ENCODE measurements at places on chromosomes 16 and 17.

DNA sequence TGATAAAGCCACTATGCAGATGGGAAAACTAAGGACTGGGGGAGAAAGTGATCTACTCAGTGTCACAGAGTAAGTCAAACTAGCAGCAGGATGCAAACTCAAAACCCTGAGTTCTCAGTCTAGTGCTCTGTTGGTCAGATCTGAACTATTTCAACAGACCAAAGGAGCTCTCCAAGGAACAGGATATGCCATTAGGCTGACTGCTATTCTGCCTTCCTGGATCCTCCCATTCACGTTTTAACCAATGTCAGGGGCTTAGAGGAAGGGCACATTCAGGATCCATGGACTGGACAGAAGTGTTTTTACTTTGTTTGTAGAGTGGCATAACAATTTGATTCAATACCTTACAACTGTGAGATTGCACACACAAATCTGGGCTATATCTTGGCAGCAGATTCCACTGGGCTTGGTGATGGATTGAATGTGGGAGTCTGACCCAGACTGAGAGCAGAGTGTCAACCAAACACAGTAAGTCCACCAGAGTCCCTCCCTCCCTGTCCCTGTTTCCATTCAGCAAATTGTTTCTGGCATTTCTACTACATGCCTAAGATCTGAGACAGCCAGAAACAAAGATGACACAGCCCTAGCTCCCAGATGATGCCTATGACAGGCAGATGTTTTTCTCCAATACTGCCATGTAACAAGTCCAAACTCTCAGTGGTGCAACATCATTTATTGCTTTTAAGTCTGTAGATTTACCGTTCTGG is 337.8 kb upstream of the CDH5 start:
- DNase-seq, result no peak

DNA sequence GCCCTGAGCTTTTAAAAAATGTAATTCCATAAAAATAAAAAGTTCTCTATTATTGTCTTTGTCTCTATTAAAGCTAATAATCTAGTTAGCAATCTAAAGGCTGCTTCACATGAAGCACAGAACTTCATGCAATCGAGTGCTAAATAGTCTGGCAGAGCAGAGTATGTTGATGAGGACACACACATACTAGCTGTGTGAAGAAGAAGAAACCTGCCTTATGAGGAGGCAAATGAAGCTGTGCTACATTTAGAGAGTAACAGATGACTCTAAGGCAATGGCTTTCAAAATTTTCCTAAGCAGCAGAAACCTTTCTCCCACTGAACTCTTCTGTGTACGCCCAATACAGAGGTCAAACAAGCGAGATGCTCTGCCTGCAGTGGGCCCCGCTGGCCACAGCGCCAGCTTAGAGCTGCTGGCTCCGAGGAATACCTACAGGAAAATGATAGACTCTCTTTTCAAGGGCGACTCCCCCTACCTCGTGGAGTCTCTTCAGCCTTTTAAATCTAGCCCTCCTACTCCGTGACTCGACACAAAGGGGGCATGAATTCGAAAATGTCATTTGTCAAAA is 39.2 kb downstream of the GNA13 start:
- DNase-seq, result no peak

- DNase-seq, result peak; percentile 22
These were observed 609 bp upstream of the ZNF750 start for GRCh38 chr17:82840431-82840831.

GRCh38 chr17:28473542-28473941 is at the start of gene SLC13A2:
TSS of gene SLC13A2 (plus strand) at chr17:28473644. CDS start at chr17:28473713, 69 bp downstream.
- DNase-seq, result no peak

GRCh38 chr16:67255553-67256221 is 6.9 kb downstream of the SLC9A5 start:
- no peak for DNase-seq

- no peak for DNase-seq
These were observed 434 bp downstream of the CEMP1 start for GRCh38 chr16:2530629-2531318.

DNA sequence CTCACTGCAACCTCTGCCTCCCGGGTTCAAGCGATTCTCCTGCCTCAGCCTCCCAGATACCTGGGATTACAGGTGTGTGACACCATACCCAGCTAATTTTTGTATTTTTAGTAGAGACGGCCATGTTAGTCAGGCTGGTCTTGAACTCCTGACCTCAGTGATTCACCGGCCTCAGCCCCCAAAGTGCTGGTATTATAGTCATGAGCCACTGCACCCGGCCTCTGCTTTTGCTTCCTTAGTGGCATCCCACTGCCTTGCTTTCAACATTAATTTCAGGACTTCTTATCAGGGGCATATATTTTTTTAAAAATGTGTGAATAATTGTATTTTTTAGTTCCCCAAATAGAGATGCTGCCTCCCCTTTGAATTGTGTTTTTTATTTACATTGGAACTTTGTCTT is 98.8 kb downstream of the SYCE1L start:
- no peak for DNase-seq

- no peak for DNase-seq
These were observed 26.8 kb upstream of the FBXO47 start for GRCh38 chr17:38994026-38994425.

GRCh38 chr17:59607817-59608403 is 11.8 kb upstream of the CLTC start:
- DNase-seq, result no peak

DNA sequence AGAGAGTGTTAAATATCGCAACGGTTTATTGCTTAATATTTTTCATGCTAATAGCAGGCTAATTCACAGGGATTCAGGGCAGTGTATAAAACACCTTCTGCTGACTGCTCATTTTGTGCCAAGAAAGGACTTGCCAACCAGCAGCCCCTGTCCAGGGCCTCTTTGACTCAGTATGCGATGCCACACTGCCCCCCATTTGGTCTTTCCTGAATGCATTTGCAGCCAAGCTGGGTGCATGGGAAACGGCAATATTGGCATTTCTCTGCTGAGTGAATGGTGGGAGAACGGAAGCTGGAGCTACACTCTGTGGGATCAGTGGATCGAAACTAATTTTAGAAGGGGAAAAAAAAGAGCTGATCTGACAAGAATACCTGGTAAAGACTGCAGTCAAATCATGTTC is 152.9 kb upstream of the C16orf82 start:
- DNase-seq, result peak; percentile 23

GRCh38 chr16:84911486-84912216 is 91.9 kb downstream of the CRISPLD2 start:
- DNase-seq, result no peak

GRCh38 chr17:59498530-59499307 is 66.7 kb upstream of the DHX40 start:
- DNase-seq, result peak; percentile 80

DNA sequence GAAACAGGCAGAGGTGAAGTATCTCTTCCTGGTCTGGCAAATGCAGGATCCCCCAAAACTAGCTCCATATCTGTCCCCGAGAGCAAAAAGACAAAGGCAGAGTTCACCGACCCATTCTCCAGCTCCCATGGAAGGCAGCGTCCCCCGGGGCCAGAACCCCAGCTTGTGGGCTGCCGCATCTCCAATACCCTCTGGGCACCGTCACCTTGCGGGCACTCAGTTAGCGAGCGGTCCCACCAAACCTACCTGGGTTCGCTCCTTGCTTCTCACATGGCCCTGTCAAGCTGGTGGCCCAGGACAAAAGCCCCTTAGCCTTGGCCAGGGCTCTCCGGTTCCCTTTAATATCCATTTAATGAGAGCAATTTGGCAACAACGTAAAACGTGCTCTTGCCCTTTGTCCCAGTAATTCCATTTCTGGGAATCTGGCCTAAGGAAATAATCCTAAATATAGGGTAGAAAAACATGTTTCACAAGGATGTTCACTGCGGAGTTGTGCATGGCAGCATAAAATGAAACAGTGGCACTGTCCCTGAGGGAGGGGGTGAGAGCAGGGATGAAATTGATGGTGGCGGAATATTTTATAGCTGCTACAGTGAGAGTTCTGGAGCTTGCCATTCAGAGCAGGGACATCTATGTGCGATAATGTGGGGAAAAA is 157.1 kb downstream of the CMIP start:
- DNase-seq, result no peak

GRCh38 chr16:22123146-22123545 is 30.8 kb downstream of the VWA3A start:
- no peak for DNase-seq

GRCh38 chr16:57572978-57573728 is 30.7 kb downstream of the ADGRG5 start:
- DNase-seq, result no peak

- DNase-seq, result no peak
These were observed 19.6 kb downstream of the BEAN1 start for GRCh38 chr16:66446737-66447136.

DNA sequence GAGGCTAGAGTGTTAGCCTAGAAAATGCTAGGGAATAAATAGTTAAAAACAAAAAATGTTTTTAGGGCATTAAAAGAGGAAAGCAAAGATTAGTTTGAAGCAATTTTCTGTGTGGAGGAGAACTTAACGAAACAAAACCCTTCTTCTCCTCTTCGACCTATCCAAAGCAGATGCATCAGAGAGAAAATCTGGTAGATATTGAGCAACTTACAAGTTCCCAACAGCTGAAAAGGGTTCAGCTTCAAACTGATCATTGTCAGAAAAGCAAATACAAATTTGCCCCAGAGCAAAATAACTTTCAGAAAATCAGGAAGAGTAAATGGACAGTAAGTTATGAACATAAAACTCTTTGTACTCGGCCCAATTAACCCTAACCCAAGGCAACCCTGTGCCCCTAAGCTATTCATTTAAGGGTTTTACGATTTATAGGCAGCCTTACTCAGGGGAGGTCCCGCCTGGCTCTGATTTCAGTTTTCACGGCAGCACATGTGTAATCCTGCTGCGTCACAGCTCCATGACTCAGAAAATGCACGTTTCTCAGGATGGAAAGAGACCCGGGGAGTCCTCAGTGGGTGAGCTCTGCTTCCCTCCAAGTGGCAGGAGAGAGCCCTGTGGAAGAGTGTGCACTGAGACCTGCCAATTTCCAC is 405.7 kb upstream of the SALL1 start:
- DNase-seq, result no peak
